ENCODE measurements at places on chromosomes 16 and 17.

- DNase-seq, result no peak
These were observed 17.3 kb upstream of the RBL2 start for GRCh38 chr16:53417011-53417410.

DNA sequence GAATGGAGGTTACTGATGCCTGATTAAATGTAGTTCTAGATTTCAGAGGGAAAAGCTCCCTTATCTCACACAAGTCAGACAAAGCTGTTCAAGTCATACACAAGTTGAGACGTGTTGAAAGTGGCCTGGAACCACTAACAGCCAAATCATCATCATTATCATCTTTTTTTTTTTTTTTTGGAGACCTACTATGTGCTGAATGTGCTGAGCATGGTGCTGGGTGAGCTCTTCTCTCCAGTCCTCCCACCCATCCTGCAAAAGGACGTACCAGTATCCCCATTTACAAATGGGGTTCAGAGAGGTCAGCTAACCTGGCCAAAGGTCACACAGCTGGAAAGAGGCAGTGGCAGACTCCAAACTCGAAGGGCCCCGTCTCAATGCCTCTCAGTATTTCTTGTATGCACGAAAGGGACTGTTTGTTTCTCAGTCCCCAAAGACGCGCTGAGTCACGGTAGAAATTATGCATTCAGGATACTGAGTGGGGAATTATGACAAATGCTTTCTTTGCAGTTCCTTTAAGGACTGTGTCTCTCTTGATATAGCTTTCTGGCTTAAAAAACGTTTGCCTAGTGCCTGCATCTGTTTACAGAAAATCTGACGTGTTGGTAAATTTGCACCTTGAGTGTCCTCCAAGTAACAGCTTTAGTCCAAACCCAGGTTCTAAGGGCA lies 235.5 kb downstream of the XYLT1 start:
- no peak for DNase-seq

DNA sequence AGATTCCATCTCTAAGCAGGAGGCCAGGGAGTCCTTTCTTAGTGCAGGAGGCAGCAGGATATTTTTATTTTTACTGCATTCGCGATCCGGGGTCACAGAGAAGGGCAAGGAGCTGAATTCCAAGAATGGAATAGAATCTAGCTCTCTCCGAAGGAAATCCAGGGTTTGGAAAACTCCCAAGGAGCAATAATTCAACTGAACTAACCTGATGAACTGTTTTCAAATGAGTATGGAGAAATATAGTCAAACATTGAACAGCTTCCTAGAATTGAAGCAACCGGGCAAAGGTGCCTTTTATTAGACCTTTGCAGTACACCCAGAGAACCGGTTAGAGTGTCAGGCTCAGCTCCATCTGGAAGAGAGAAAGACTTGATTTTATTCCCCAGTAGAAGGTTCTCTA lies 120.7 kb upstream of the MAF start:
- DNase-seq, result no peak

- DNase-seq, result no peak
These were observed 44.7 kb downstream of the IRF8 start for GRCh38 chr16:85943711-85944110.

GRCh38 chr17:48719642-48720265 lies 2.6 kb downstream of the PRAC1 start:
- no peak for DNase-seq

GRCh38 chr17:37742762-37743611 lies 1.9 kb downstream of the HNF1B start:
- DNase-seq, result no peak

- no peak for DNase-seq
These were observed 37.1 kb upstream of the NOL11 start for GRCh38 chr17:67680445-67681224.
